Fibroblast of lung (primary cell): ENCODE measurements at places on chromosomes 13 and 19. TPM values are rescaled to one million over a fixed set of nuclear protein-coding genes. Genes with fewer than 3 reads are reported as not detected.

Gene PCDH8
- not detected in 2 replicates for total RNA-seq

Gene TJP3
- total RNA-seq, result not detected in 2 replicates

Gene APLP1
- 0.99 and 2.6 TPM in 2 replicates for total RNA-seq

Gene CYP2F1
- total RNA-seq, result not detected in 2 replicates

Gene MBD3L3
- not detected in 2 replicates for total RNA-seq

Gene TNNI3
- total RNA-seq, result not detected in 2 replicates

Gene CNN1
- total RNA-seq, result 17.2 and 20.3 TPM in 2 replicates

Gene IGFL4
- not detected in 2 replicates for total RNA-seq

Gene LDLR
- total RNA-seq, result 204 and 427 TPM in 2 replicates

DNA sequence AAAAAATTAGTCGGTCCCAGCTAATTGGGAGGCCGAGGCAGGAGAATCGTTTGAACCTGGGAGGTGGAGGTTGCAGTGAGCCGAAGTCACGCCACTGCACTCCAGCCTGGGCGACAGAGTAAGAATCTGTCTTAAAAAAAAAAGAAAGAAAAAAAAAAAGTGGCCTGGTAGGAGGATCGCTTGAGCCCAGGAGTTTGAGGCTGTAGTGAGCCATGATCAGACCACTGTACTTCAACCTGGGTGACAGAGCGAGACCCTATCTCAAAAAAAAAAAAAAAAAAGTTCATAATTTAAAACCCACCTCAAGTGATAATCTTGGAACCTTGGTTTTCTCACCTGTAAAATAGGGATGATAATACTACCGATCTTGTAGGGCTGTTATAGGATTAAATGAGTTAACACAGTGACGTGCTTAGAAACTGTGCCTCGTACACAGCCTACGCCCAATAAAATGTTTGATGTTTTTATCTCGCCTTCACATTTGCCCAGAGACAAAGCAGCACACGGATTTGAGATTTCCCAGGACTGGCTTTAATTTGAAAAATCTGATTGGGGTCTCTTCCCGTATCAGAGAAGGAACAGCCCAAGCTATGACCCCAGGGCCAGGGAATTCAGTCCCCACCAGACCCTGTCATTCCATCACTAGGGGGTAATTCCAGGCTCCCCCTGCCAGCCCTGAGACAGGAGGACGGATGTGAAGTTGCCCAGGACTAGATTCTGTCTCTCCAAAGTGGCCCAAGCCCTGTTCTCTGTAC is 3.6 kb downstream of the SERTAD1 start:
- no peak for DNase-seq

- DNase-seq, result peak; percentile 31
Observed at GRCh38 chr13:63625869-63626268, 2210.2 kb upstream of the PCDH20 start.

DNA sequence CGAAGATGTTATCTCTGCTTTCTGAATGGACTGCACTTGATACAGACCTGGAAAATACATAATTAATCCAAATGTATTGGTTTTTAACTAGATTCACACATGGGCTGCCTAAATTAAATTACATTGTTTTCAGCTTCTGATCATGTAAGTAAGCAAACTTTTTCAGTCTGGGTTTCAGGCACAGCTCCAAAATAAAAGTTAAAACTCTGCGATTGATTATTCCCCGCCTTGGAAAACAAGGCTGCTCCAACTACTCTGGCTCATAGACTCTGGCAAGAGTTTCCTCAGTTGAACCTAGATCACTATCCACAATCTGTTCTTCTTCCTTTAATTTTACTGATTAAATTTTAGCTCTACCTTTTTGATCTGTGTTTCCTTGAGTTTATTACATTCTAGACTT is 526.0 kb upstream of the SPRY2 start:
- DNase-seq, result no peak

DNA sequence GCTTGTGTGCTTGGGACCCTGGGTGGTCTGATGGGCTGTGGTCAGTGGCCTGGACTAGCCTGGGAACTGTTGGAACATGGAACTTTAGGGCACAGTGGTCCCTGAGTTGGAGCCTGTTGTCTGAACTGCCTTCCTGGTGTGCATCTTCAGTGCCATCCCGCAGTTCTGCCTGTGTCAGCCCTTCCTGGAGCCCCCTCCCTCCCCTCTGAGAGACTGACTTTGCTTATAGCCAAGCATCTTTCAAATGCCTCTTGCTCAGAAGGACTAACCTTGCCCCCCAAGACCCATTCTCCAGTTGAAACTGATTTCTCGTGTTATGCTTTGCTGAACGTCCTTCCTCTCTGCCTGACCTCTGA is 14.3 kb downstream of the MAU2 start:
- DNase-seq, result no peak

DNA sequence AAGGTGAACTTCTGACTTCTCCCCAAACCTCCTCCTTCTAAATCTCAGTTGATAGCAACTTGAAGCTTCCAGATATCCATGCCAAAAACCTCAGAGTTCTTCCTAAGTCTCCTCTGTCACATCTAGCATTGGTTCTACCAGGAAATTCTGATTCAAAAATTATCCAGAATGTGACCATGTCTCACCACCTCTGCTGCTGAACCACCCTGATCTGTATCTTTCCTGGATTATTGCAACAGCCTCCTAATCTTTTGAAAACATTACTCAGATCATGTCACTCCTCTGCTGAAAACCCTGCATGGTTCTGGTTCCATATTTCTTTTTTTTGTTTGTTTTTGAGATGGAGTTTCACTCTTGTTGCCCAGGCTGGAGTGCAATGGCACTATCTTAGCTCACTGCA is 78.7 kb upstream of the TNFSF11 start:
- DNase-seq, result no peak

GRCh38 chr19:33684538-33685232 is 62.9 kb downstream of the CHST8 start:
- DNase-seq, result no peak

- DNase-seq, result peak; percentile 49
Observed at GRCh38 chr13:95073747-95074311, 227.4 kb downstream of the ABCC4 start.

- no peak for DNase-seq
Observed at GRCh38 chr13:25167382-25168174, 4.5 kb downstream of the AMER2 start.

GRCh38 chr13:94414141-94414540 is 65.3 kb downstream of the DCT start:
- no peak for DNase-seq
